ENCODE measurements at places on chromosomes 1 and 21.

GRCh38 chr1:24846671-24847070 lies 83.4 kb downstream of the RUNX3 start:
- DNase-seq = no peak

DNA sequence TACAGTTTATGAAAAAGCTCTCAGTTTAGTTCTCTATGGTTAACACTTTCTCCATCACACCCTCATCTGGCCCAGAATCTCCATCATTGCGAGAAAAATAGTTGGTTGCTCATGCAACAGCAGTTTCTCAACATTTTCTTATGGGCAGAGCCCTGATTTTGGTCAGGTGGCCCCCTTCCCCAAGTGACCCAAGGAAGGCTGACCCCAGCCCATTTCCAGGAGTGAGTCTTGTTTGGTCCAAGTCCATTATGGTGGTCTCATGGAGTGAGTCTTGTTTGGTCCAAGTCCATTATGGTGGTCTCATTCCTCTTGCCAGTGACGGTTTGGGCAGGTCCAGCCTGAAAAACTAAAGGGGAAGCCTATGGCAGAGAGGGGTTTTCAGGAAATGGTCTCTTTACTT lies 1.5 kb upstream of the TRIM62 start:
- DNase-seq = no peak

- DNase-seq = no peak
Observed at GRCh38 chr1:55337801-55338447, 122.8 kb upstream of the USP24 start.

- DNase-seq = no peak
Observed at GRCh38 chr1:90717665-90718410, 736 bp upstream of the BARHL2 start.

- no peak for DNase-seq
Observed at GRCh38 chr1:174174461-174175329, 15.4 kb downstream of the RABGAP1L start.

DNA sequence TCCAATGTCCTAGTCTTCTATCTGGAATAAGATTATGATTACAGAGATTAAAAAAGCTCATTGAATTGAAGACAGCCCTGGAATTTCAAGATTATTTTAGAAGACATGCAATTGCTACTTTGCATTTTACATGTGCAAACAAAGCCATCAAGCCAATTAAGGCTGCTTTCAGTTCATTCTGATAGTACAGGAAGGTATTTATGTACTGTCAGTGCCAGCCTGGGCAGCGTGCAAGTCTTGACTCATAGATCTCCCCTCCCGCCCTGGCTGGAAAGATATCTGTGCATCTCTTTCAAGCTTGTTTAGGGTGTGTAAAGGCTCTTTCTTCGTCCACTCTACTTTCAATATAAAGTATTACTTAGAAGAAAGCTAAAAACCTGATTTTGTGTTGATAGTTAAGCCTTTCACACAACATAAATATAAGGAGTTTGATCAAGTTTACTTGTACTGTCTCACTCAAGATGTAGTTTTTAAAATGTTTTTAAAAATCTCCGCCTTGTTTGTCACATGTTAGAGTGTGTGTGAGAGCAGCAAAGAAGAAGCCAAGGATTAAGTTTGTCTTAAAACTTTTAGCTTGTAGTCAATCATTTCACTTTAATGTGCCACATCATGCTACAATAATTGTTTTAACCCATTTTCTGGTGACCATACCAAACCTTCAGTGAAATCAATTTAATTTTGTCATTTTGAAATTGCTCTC lies 13.6 kb upstream of the LYPLAL1 start:
- no peak for DNase-seq

DNA sequence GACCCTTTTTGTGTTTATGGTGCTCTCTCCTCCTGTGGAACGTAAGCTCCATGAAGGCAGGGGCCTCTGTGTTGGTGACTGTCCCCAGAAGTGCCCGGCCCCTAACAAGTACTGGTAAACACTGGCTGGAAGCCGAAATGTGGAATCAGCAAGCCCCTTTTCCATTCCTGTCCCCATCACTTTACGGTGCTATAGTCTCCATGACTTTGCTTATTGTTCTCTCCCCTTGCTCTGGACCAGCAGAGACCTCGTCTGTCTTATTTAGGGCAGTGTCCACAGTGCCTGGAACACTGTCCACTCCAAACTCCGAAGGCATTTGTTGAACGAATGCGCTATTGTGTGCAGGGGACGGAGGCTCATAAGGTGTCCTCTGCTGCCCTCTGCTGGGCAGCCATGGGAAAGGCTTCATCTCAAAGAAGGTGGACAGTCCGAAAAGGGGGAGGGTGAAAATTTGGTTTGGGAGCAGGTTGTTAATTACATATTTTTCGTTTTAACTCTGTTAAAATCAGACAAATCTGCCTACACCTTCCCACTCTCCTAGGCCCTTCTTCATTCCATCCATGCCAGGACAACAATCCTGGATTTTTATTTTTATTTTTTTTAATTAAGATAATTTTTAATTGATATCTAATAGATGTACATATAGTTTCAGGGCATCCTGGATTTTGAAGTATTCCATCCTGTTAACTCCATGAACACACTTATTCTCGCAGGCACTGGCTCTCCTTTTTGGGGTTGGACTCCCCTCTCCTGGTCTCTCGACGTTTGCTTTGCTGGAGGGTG lies 115.6 kb downstream of the PGBD5 start:
- peak; percentile 77 for DNase-seq

DNA sequence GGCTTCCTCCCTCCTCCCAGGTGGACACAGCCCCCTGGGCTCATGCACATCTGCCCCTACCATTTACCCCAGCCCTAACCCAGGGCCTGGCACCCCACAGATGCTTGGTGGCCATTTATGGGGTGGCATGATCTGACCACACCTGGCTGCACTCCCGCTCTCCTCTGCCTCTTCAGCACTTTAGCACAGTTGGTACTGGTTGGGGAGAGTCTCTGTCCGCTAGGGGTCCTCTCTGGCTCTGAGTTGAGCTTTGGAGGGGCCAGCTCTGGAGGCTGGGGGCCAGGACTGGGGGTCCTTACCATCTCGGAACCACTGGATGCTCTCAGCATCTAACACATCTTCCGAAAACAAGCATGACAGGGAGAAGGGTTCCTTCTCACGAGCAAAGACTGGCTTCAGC lies 17.4 kb downstream of the MYOM3 start:
- DNase-seq = no peak

DNA sequence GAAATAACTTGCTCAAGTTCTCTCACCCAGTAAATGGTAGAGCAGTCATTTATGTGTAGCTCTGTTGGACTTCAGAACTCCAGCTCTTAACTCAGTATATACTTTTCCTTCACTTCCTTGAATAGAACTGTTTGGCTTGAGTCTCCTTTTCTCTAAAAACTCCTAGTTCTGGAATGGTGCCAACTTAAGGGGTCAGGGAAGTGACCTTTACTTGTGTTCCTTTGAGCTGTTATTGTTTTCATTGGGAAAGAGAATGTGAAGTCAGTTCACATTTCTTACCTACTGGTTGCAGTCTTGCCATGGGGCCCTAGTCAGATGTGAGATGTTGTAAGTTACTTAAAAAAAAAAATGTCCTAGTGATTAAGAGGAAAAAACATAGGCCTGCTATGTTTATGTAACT lies 77.0 kb upstream of the MACF1 start:
- DNase-seq = no peak

DNA sequence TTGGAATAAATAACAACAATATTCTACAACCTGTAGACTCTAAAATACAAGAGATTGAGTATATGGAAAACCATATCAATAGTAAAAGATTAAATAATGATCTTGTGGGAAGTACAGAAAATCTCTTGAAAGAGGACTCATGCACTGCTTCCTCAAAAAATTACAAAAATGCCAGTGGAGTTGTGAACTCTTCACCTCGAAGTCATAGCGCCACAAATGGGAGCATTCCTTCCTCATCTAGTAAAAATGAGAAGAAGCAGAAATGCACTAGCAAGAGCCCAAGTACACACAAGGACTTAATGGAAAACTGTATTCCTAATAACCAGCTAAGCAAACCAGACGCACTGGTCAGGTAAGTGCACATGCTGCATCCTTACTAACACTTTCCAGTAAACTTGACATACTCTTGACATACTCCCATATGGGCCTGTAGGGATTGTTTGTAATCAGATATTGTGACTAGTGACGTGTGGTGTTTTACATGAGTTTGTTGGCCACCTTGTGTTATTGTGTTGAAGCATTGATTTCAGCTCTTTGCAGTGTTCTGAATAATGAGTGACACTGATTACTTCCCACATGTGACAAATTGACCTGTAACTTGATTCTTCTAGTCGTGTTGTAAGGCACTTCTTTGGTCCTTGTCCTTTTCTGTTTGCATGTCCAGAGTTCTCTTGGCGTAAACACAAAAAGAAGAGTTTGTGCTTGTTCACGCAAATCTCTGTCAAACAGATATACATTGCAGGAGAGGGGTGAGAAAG lies 28.0 kb downstream of the MACO1 start:
- DNase-seq = no peak

DNA sequence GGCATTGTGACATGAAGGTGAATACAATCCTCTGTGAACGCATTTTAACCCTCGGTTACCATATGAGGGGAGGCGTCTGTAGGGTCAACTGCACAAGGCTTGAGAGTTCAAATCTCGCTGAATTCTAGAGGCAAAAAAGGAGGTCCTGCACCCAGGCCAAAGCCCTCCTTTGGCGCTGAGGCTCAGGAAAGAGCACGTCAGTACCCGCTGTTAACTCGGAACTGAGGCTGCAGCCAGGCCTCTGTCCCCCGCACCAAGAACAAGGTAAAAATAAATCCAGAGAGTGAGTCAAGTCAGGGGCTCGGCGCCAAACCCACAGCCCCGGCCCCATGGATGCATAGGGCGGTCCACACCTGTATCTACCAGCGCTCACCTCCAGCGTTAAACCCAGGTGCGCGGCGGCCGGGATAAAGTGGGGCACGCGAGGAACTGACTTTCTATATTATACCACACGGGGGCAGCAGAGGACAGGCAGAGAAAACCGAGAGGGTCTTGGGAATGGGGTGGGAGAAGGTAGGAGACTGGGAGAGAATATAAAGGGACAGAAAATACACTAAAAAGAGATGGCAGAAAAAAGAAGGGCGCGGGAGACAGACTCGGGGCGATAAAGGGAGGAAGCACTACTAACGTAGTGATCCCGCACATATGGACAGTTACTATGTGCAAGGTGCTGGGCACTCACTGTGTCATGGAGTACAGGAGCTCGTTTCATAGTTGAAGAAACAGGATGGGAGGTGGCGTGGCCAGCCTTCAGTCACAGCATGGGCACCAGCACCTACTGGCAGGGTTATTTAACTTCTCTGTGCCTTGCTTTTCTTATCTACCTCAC lies 54.9 kb downstream of the DMRTA2 start:
- peak; percentile 22 for DNase-seq

GRCh38 chr1:31244326-31244725 lies 4.6 kb upstream of the NKAIN1 start:
- no peak for DNase-seq

DNA sequence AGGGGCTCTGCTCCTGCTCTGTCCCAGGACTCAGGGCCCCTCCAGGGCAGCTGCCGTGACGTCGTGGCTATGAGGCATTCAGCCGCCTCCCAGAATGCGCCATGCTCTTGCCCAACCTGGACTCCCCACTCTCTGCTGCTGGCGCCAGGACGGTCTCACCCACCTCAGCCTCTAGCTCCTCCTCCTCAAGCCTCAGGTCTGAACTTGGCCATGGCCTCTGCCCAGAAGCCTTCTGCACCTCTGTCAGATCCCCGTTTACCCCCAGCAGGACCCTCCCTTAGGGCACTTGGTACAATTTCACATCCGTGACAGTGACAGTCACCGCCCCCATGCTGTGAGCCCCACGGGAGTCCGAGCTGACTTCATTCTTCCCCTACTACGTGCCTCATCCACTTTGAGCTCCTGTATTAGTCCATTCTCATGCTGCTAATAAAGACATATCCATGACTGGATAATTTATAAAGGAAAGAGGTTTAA lies 4.9 kb downstream of the CSTB start:
- DNase-seq = no peak

All from dorsolateral prefrontal cortex (tissue), 122 donors.